ENCODE measurements at places on chromosomes 2 and 18.

DNA sequence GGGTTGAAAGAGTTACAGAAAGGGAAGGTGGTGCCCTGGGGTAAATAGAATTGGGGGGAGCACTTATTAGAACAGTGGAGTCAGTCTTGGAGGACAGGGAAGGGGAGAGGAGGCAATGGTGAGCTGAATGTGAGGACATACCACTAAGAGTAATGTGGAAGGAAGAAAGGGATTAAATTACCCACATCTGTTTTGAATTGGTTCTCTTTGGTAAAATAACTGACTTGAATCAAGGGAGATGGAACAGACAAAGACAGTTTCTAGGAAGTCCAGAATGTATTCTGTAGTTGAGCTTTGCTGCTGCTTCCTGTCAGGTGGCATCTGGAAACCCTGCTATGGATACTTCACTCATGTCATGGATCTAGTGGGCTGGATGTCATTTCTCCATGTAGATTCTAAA lies 6.7 kb downstream of the SETBP1 start:
- DNase-seq = no peak

GRCh38 chr2:176085861-176086771 lies 2.4 kb upstream of the EVX2 start:
- no peak for DNase-seq

DNA sequence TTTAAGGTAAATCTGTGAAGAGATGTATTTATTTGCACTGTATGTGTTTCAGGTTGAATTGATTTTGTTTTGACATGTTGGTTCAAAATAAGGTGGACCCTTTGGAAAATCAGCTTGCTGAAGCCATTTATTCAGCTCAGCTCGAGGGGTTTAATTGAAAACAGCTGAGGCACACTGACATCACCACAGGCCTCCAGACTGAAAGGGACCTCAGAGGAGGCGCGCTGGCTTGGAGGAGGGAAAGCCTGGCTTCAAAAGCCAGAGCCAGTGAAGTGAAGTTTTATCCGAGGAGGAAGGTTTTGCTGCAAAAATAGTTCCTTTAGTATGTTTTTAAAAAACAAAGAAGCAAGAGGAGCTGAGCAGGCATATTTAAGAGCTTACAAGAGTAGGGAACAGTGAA lies 26.9 kb upstream of the DNMT3A start:
- DNase-seq = no peak

DNA sequence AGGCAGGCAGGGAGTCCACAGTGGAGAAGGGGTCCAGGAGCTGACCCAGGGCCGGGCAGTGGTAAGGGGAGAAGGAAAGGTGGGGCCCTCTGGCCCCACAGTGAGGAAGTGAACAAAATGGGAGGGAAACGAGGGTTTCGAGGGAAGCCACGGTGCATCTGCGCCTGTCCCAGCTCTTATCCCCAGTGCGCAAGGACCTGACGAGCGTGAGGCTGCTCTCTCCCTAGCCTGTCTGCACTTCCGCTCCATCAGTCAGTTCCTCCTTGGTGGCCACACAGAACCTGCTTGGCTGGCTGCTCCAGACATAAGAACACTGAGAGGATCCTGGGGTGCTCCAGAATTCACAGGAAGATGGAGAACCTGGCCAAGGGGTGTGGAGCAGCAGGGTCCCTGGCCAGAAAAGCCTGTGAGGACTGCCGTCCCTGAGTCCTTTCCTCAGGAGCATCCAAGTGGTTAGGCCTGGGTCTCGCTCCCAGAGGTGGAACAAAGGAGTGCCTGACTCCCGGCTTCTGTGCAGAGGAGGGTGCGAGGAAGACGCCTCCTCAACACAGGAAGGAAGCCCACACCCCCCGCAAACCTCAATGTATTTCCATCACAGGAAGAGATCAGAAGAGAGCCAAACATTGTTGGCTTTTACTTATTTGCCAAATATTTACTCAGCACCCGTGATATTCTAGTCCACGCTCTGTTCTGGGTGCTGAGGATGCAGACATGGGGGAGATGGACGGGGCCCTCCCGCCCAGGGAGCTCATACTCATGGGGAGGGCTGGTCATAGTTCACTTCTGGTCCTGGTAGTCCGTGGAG lies 43.7 kb upstream of the SEMA4C start:
- DNase-seq = peak; percentile 26

DNA sequence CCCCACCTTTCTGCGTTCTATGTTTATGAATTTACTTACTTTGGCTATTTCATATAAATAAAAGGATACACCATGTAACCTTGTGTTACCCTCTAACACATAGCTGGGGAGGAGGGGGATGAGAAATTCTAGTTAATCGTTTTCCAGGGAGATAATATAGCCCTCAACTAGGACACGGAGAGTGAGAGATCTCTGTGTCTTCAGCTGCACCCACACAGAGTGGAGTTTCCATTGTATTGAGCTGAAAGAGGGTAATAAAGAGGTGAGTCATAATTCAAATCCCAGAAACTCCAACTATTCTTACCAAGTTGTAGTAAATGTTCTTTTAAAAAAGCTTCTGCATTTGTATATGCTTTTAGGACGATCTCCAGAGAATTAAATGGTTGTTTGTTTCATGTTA lies 110.1 kb upstream of the SULT1C3 start:
- DNase-seq = no peak

DNA sequence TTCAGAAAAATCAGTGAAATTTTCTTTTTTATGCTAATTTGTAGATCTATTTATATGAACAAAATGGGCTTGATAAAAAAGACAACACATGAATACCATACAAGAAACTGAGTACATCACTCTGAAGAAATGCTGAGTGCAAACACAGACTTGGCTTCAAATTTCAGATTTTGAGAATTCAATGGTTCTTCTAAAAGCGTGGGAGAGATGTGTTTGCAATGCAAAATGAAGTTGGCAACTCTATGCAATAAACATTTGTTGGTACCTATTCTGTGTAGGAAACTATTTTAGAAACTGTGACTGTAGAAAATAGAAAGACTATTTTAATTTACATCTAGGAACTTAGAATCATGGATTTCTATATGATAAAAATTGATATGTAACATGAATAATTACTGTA lies 1834.1 kb upstream of the CELF4 start:
- no peak for DNase-seq

- no peak for DNase-seq
Observed at GRCh38 chr2:84781942-84782716, 98.8 kb downstream of the TRABD2A start.

- no peak for DNase-seq
Observed at GRCh38 chr2:199602271-199602895, 144.6 kb upstream of the SATB2 start.

GRCh38 chr2:203432811-203433210 lies 102.3 kb downstream of the RAPH1 start:
- DNase-seq = no peak

DNA sequence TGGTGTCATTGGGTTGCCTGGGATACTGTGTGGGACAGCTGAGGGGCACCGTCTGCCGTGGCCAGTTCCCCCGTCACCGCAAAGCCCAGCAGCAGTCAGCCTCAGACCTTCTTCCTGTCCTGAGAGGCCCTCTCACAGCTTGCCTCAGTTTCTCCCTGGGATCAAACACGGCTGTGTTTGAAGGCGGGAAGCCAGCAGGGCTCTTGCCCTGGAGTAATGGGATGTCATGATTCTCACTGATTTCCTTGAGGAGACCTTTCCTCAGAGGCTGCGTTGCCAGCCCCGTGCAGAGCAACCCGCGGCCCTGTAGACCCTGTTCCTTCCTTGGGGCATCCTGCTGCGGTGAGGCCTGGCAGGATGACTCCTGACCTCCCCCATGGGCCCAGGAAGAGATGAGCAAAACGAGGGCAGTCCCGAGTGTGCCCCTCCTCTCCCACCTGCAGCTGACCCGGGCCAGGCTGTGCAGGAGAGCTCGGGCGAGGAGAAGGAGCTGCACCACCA lies 13.9 kb upstream of the NFATC1 start:
- no peak for DNase-seq

GRCh38 chr2:45130736-45131135 lies 121.5 kb upstream of the SIX2 start:
- DNase-seq = no peak

DNA sequence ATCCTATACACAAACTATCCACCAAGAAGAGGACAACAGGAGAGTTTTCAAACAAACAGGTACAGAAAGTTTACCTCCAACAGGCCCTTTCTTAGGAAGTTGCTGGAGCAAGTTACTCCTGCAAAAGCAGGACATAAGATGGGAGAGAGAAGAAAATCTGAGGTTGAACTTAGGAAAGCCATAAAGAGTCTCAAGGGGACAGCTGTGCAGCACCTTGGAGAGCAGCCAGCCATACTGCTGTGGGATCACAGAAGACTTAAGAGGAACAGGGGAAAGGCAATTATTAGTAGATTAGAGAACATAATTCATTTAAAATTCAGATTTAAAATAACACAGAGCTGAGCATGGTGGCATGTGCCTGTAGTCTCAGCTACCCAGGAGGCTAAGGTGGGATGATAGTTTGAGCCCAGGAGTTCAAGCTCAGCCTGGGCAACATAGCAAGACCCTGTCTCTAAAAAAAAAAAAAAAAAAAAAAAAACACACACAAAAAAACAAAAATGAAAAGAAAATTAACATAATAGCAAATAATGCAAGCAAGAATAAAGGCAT lies 148.1 kb upstream of the SIX3 start:
- no peak for DNase-seq

- peak; percentile 62 for DNase-seq
Observed at GRCh38 chr2:238970553-238971081, 122.7 kb downstream of the TWIST2 start.

DNA sequence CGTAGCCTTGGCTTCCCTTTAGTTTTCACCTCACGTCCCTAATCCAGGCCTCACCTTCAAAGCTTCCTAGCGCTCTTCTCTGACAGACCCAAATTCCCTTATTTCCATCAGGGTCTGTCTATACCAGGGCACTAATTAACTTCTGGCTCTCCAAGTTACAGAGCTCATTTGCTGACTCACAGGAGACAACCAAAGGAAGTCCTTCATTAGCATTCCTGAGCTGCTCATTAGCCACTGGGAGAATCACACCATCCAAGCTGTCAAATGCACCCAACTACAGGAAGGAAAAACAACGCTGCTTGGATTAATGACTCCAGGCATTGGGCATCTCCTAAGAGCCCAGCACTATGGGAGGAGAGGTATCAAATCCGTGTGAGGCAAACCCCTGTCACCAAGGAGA lies 109.8 kb upstream of the ALK start:
- no peak for DNase-seq

- DNase-seq = no peak
Observed at GRCh38 chr2:3041841-3042600, 335.6 kb downstream of the EIPR1 start.

DNA sequence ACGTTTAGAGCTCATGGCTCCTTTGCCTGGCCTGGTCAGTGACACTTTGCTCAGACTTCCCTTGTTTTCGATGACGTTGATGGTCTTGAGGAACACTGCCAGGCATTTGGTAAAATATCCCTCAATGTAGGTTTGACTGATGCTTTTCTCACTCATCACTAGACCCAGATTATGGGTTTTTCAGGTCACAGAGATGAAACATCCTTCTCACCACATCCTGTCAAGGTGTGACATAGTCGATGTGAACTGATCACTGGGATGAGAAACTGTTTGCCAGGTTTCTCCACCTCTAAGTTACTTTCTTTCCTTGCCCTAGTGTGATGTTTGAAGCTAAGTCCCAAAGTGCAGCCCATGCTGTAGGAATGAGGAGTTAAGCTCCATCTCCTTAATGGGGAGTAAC lies 81.5 kb downstream of the AFF3 start:
- DNase-seq = peak; percentile 3

GRCh38 chr18:11902522-11903292 lies 5.4 kb downstream of the MPPE1 start:
- no peak for DNase-seq

- DNase-seq = no peak
Observed at GRCh38 chr2:240419723-240420122, 15.7 kb upstream of the GPC1 start.

DNA sequence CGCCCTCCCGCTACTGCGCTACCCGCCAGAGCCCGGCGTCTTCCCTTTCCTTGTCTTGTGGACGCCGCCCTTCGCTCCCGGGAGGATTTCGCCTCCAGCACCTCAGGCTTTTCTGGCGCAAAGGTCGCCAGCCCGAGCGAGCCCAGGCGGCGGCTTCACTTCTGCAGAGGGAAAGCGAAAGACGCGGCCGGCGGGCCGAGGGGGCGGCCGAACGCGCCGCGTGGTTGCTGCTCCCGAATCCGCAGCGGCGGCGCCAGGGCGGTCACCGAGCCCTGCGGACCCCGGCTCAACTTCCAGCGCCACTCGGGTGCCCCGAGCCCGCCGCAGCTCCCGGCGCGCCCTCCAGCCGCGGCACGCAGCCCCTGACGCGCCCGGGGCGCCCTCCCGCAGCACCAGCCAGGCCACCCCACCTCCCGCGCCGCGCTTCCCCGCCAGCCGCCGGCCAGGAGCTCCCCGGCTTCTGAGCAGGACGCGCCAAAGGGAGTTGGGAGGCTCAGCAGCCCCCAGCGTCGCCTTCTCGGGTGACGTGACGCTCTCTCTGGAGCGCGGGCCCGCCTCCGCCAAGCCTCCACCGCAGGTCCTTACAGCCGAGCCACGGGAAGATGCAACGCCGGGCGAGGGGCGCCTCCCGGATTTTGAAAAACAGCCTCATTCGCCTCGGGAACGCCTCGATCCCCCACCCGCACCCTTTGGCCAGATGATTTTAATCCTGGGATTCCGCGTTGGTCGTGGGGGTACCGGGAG lies 84.9 kb upstream of the EPB41L3 start:
- no peak for DNase-seq

DNA sequence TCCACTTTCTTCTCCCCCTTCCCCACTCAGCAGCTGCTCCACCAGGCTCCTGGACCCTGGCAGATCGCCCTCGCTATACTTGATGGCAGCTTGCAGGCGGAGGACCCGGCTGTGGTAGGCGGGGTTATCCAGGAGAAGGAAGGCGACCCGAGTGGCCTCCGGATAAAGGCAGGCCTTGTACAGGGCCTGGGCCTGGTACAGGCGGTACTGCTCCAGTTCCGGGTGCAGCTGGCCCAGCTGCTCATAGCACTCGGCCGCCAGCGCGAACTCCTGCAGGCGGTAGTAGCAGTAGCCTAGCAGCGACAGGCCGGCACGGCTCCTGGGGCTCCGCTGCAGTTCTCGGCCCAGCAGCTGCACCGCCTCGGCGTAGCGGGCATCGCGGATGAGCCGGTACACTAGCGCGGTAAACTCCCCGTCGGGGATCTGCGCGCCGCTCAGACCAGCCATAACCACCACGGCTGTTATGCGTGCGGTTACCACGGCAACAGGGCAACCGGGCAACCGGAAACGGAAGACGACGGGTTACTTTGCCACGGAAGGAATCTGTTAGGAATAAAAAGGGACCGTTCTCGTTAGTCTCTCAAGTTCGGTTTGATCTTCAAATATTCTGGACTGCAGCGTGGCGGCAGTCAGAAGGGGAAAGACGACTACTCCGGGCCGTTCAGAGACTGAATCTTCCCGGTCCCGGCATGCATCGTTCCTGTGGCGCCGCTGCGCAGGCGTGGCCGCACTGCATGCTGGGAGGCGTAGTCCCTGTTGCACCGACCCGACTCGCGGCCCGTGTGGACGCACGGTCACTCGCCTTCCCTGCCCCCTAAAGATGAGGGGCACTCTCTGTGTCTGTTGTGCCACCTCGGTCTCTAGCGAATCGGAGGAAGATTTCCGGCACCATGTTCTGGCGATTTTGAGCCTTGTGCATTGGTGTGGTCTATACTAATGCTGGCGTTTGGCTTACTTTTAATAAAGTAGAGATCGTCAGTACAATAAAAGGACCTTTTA lies 226.0 kb downstream of the AGPS start:
- DNase-seq = peak; percentile 82

GRCh38 chr2:26542676-26543505 lies 65.0 kb upstream of the OTOF start:
- no peak for DNase-seq

GRCh38 chr2:55840460-55840859 lies 83.1 kb downstream of the EFEMP1 start:
- DNase-seq = no peak

All from GM18507 (cell line).